Activated CD4-positive, alpha-beta T cell treated with anti-CD3 and anti-CD28 coated beads, Interleukin-2, amount 10 ng/mL, durations not matched to agents 7 days and 5 days (primary cell): ENCODE measurements at places on chromosomes 12 and 14.

DNA sequence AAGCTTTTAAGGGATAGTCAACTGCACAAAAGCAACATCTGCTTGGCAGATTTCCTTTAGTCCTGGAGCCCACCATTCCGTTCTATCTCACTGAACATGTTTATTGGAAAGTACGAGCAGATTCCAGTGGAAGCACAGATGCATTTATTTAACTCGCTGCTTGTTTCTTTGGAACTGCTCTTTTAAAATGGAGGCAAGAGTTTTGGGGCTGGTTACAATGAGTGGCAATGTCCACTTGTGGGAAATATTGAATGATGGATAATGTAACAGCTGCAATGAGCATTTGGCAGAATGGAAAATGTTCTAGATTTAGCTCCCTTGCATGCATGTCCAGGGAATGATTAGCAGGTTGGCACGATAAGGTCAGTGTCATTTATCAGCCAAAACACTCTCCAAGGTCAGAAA lies 163.0 kb downstream of the ATP23 start:
- no peak for DNase-seq

DNA sequence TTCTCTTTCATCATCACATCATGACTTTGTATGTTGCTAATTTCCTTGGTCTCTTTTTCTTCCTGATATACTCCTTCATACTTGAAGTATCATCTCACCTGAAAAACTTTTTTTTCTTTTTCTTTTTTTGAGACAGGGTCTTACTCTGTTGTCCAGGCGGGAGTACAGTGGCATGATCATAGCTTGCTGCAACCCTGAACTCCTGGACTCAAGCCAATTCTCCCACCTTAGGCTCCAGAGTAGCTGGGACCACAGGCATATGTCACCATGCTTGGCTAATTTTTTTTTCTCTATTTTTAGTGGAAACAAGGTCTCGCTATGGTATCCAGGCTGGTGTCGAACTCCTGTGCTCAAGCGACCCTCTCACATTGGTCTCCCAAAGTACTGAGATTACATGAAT lies 107.6 kb downstream of the RALGAPA1 start:
- DNase-seq = no peak

DNA sequence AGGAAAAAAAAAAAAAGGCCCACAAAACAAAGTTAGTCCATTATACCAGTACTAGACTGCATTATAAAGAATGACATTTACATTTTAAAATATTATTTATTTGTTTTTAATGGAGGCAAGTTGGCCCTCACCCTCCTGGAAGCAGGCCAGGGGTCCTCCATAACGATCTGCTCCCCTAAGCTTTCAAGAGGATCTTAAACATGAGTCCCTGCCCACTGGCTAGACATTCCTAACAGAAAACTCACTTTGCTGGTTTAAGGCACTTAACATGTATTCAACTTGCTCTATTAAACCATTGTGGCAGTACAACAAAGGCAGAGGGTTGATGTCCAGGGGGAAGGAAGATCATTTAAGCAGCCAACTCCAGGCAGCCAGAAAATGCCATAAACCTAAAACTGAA lies 111.4 kb downstream of the STXBP6 start:
- DNase-seq = no peak

DNA sequence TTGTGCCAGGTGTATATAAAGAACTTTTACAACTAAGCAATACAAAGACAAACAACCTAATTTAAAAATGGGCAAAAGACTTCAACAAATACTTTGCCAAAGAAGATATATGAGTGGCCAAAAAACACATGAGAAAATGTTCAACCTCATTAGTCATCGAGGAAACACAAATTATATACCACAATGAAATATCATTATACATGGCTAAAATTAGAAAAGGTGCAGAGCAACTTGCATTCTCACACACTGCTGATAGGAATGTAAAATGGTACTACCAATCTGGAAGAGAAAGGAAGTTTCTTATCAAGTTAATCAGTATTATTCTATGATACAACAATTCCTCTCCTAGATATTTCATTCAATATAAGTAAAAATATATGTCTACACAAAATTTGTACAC lies 131.6 kb upstream of the FRMD6 start:
- DNase-seq = no peak

DNA sequence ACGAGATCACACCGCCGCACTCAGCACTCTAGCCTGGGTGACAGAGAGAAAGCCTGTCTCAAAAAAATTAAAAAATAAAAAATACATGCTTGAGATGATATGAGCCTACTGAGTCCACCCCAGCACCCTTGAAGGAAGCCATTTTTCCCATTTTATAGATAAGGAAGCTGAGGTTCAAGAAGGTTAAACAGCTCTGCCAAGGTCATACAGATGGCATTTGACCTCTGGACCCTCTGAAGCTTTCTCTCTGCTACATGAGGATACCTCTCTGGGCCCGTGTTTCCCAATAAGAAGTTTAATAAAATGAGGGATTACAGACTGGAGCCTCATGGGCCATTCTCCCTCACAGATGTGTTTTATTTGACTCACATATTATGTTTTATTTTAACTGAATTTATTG lies 53.9 kb upstream of the PNMA1 start:
- DNase-seq = no peak

DNA sequence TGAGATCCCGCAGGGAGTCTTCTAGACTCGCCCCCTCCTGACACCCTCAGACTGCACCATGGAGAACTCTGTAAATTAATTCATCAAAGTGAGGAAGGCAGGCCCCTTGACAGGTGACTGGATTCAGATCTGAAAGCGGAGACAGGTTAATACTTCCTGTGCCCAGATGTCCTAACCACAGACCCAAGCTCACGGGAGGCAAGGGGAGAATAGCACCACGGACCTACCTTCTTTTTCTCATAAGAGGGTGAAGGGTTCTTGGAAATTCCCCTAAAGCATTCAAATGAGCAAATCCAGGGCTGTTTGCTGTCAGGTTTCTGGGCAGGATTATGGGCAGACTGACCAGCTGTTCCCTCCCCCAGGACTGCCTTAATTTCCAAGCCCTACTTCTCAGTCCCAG lies 170.0 kb downstream of the ZFP36L1 start:
- no peak for DNase-seq

- DNase-seq = no peak
Observed at GRCh38 chr12:25833657-25834056, 124.8 kb upstream of the RASSF8 start.

DNA sequence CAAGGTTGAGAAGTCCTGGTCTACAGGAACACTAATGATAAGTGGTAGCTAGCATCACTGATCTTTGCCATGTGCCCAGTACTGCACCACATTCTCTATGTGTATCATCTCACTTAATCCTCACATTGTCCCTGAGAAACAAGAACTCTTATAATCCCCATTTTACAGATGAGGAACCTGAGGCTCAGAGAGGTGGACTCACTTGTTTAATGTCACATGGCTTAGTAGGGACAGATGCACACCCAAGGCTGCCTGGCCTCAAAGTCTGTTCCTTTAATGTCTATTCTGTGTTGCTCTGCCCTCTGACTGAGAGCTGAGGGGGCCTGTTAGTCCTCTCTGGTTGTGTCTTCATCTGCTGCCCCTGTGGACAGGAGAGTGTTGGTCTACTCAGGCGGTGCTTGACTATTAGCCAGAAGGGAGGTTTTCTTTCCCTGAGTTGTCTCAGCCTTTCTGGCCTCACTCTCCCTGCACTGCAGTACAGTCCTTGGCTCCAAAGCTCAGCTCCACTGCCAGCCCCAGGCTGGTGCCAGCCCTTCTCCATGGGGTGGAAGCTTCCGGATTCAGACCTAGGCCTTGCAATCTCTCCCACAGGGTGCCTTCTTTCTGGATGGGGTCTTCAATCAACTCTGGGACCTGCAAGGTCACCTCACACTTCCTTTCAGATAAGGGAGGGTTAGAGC lies 4.9 kb upstream of the DYNLL1 start:
- DNase-seq = no peak

- no peak for DNase-seq
Observed at GRCh38 chr14:91599994-91600393, 89.9 kb upstream of the PPP4R3A start.

DNA sequence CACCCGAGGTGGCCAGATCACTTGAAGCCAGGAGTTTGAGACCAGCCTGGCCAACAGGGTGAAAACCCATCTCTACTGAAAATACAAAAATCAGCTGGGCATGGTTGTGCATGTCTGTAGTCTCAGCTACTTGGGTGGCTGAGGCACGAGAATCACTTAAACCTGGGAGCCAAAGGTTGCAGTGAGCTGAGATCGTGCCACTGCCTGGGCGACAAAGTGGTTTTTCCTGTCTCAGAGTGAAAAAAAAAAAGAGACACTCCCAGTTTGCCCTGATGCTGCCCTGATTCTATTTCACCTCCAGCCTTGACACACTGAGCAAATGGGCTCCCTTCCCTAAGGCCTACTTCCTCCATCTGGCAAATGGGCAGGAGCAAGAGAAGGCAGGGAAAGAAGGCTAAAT lies 28.5 kb upstream of the PLEK2 start:
- DNase-seq = no peak

- no peak for DNase-seq
Observed at GRCh38 chr14:75280291-75280830, 1.7 kb downstream of the FOS start.

DNA sequence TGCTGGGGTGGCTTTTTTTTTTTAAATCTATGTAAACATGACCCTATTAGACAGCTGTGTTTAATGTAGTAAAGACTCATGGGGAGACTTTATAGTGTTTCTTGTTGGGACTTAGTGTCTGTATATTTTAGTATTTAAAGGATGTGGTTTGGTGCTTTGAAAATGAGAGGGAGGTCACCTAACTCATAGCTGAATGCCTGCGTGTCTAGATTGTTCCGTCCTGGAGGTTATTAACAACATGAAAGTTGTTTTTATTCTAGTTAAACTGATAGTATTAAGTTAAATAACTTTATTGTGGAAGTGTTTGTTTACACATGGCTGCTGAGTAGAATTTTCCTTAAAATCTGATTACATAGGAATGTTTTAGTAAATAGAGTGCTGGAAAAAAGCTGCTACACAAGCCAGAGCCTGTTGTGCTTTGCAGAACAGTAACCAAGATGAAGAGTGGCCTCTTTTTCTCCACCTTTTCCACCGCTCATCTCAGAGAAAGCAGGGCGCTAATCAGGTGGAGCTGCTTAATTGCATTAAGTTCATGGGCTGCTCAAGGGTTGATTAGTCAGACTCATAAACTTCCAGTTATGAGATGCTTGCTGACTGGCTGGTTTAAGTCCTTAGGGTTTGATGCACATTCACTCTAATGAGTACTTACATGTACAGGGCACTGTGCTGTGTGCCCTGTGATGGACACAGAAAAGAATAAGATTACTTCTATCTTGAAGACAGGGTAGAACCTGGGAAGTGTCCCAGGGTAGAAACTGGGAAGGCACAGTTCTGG lies 62.7 kb downstream of the FBXO34 start:
- no peak for DNase-seq

GRCh38 chr14:95410838-95411237 lies 91.1 kb upstream of the CLMN start:
- DNase-seq = no peak

DNA sequence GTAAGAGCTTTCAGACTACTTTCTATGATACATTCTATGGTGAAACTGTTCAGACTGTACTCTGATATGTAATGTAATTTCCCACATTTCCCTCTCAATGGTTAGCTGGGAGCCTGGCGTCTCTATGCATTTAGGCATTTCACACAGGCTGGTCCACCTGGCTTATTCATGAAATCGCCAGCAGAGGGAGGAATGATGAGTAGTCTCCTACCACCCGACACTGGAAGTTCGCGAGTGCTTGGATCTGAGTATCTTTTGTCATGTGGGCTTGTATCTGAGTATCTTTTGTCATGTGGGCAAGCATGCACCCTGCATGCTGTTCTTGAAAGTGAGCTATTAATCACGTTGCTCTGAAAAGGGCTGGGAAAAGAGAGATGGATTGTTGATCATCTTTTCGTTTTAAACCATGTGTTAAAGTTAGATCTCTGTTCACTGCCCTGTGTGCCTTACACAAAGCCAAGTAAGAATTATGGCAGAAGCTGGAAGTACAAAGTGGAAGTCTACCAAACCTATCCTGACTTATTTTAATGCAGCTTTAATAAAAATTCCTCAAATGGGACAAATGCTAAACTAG lies 235.0 kb downstream of the ATP23 start:
- DNase-seq = no peak

DNA sequence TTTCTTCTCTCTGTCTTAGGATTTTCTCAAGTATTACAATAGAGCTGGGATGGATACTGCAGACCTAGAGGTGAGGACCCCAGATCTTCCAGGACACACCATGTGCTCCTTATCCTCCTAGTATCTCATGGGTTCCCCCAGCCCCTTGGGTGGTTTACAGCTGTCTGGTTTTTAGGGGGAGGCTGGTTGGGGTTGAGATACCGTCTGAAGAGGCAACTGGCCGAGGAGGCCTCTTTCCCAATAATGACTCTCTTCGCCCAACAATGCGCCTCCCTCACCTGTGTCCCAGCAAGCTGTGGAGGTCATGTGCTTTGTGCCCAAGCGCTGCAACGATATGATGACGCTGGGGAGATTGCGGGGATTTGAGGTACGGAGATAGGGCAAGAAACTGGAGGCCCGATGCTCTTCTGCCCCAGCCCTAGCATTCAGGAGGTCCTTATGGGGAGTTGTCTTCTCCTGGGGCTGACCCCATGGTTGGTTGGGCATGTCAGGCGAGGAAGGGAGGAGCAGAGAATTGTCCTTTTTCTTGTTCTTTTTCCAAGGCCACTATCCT lies 3.8 kb downstream of the ARHGEF25 start:
- no peak for DNase-seq

DNA sequence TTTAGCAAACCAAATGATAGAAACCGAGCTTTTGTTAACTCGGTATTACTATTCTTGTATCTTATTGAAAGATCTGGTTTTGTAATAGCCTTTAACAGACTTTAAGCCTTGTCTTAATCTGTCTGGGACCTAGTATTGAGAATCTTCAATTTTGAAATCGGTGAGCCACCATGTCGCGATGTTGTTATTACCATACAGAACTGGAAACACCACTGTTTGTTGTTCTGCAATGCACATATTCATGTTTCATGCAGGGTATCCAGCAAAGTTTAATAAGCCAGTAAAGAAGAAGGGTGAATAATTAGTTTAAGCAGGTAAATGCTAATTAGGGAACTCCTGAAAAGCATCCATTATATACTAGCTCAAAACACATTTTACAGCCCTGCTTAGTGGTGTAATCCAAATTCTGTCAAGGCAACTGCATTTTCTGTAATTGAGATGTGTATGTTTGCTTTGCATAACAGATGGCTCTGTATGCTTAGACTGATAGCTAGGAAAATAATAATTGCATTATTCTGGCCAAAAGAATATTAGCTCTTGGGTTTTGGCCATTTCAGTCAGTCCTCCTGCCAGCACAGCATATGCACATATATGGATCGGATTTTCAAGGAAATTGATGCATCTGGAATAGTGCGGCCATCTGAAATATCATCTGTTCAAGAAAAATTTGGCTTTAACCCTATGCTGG lies 389.2 kb downstream of the EGLN3 start:
- DNase-seq = no peak

DNA sequence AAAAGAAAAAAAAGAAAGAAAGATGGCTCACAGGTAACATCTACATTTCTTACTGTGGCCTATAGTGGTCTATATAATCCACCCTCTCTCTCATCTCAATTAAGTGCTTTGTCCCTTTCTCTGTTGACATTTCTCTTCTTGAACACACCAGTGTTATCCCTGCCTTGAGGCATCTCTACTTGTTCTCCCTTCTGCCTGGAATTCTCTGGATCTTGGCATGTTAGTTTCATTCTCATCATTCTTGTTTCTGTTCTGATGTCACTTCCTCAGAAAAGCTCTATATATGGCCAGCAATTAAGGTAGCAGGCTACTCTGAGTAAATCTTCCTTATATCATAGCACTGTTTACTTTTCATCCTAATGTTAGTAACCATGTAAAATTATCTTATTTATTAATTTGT lies 155.7 kb upstream of the PDZRN4 start:
- DNase-seq = no peak
